ENCODE measurements at places on chromosomes 7 and 10. TPM values are rescaled to one million over a fixed set of nuclear protein-coding genes. Genes with fewer than 3 reads are reported as not detected.

DNA sequence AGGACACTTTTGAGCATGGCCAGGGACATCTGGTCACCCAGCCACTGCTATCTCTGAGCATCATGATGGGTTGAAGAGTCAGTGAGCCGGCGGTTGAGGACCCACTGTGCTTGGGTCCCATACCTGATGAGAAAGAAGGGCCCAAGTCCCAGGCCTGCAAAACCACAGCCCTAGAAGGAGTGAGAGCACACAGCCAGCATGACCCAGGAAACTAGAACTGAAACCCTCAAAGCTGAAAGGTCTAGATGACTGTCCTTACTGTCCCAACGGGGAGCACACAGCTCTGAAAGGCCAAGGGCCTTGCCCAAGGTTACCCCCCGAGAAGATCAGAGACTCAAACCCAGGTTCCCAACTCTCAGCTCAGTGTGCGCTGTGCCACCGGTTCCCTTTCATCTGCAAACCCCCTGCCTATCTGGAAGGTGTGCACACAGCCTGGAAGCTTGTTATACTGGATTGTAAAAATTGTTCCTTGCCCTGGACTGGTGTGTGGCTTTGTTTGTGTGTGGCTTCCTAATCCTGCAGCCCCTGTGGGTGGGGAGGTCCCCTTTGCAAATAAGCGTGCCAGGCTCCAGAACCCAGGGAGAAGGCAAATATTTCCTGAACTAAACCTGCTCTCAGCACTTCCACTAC is 22.6 kb upstream of the PSAP start:
- no peak for DNase-seq

DNA sequence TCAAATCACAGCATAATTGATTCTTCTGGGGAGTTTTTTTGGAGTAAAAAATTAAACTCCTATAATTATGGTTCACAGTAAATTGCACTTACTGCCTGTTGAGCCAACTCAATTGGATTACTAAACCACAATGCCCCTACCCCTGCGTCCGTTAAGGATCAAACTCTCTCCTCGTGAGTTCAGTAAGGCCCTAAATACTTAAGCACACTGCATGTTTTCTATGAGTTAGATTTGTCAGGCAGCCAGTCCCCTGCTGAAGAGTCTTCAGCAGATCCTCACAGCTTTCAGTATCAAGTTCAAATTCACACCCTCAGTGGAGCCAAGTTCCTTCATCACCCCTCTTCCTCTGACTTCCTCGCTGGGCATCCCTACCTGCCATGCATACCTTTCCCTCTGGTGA is 275.0 kb upstream of the BMPER start:
- no peak for DNase-seq

GRCh38 chr10:58968389-58968755 is 208.1 kb upstream of the PHYHIPL start:
- no peak for DNase-seq

DNA sequence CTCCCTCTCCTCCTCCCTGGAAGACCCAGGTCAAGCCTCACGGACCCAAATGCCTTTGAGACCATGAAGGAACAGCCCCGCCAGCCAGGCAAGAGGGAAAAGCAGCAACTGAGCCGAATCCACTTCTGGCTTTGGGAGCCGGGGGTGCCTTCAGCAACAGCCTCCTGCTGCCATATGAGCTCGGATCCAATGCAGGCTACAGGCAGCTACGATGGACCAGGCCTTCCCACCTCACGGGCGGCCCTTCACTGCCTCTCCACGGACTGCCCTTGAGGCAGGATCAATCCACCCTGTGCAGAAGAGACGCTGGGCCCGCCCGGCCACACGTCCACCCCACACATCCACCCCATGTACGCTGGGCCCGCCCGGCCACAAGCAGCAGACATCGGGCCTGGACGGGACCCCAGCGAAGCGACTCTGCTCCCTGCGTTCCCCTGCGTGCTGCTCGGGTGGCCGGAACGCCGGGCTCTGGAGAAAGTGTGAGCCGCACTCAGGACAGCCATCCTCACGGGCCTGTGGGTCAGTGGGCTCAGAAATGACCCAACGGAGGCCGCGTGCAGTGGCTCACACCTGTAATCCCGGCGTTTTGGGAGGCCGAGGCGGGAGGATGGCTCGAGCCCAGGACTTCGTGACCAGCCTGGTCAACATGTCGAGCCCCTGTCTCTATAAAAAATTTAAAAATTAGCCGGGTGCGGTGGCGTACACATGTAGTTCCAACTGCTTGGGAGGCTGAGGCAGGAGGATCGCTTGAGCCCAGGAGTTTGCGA is 82.0 kb downstream of the FOXL3 start:
- DNase-seq, result no peak

The ECHDC3 gene
- 13.3 TPM for total RNA-seq

The MMD2 gene
- total RNA-seq, result not detected
